ENCODE measurements at places on chromosomes 16 and 17.

DNA sequence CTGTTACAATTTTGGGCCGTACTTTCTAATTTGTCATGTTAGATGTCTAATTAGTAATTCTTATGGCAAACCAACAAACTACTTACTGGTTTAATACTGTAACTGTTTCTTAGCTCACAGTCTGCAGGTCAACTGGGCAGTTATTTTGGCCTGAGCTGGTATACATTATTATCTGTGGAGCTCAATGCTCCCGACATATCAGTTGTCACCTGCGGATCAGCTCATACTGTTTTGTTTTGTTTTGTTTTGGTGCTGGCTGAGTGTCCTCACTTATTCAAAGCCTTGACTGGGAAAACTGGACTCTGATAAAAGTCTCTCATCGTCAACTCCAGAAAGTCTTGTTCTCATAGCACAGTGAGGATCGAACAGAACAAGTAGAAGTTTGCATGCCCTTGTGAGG, 1060.6 kb upstream of the CDH8 start:
- no peak for DNase-seq

DNA sequence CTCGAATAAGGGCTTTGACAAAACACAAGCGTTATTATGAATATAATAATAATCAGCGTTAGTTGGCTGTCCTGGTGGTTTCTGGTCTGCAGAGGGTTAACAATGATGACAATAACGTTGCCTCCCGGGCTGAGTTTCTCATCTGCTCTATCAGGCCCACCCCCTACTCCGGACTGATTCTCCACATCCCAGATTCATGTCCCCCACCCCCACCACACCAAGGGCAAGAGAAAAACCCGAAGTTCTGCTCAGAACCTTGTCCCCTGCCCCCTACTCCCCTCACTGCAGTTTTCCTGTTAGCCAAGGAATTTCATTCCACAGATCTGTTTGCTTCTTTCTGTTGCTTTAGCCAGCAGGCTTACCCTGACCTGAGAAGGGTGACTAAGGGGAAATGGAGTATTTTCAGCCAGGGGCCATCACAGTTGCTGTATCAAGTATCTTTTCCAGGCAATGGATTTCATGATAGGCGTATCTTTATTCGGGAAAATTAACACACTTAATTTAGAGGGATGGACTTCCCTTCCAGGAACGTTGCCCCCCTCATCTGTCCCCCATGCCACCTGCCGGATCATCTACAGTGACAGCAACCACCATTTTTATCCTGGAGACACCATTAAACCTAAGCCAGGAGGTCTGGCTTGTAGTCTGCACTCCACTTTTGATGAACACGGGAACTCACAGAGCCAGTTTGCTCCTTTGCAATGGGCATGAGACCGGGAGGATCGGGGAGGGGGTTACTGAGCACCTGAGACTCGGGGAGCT, 23.7 kb downstream of the ALOX15 start:
- DNase-seq, result no peak

- no peak for DNase-seq
Observed at GRCh38 chr17:77694391-77695363, 263.8 kb upstream of the TNRC6C start.

DNA sequence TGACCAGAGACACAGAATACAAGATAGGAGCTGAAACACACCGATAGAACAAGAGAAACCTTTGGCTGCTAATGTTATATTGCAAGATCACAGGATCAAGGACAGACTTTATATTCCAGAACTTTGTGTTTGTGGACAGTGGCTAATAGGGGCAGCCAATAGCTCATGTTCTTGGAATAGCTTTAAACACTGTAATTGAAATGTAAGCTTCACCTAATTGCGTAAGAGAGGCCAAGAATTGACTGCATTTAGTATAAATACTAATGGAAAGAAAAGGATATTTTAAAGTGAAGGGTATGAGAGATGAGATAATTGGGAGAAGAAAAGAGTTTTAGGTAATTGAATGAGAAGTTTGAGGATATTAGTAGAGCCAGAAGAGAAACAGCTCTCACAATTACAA, 758.8 kb downstream of the CDH11 start:
- no peak for DNase-seq

GRCh38 chr17:50458270-50458669, 10.4 kb downstream of the CHAD start:
- no peak for DNase-seq

GRCh38 chr17:38702166-38702915, 2.7 kb upstream of the MLLT6 start:
- DNase-seq, result peak; percentile 75

DNA sequence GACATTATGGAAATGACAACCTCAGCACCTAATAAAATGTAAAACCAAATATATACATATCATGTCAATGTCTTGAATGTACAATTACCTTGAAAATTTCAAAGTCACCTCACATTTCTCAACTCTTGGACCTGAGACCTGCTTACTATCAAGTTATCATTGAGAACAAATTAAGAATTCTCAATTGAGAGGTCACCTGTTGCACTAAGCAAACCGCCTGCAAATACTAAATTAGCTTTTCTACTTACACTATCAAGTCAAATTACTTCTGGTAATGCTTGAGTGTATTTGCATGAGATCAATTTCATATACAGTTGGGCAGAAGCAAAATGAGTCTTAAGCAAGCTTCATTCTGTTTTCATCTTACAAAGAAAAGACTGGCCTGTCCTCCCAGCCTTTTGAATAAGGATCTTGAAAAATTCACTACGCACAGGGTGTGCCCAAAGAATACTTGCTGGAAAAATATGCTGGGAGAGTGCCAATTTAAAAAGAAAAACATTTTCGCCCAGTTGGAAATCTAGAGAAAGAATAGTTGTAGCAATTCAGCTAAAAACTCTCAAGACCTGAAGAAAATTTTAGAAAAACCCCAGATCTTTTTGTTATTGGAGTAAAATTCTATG, 35.7 kb downstream of the KANSL1 start:
- no peak for DNase-seq

DNA sequence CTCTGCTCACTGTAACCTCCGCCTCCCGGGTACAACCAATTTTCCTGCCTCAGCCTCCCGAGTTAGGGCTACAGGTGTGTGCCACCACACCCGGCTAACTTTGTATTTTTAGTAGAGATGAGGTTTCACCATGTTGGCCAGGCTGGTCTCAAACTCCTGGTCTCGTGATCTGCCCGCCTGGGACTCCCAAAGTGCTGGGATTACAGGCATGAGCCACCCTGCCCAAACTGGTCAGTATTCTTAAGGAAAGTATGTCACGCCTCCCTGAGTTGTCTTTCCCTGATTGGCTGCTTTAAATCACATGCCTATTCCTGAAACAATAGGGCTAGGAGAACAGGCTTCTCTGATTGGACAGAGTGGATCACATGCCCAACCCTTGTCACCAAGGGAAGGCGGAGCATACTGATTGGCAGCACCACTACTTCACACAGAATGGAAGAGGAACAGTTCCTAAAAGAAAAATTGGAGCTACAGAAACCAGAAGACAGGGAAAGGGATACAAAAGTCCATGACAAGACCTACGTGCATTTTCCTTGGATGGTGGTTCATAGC, 17.6 kb upstream of the CYB5B start:
- DNase-seq, result no peak

GRCh38 chr17:50687200-50688066, 20.3 kb downstream of the ANKRD40 start:
- no peak for DNase-seq

- peak; percentile 28 for DNase-seq
Observed at GRCh38 chr17:57899391-57899790, 49.5 kb upstream of the MRPS23 start.

DNA sequence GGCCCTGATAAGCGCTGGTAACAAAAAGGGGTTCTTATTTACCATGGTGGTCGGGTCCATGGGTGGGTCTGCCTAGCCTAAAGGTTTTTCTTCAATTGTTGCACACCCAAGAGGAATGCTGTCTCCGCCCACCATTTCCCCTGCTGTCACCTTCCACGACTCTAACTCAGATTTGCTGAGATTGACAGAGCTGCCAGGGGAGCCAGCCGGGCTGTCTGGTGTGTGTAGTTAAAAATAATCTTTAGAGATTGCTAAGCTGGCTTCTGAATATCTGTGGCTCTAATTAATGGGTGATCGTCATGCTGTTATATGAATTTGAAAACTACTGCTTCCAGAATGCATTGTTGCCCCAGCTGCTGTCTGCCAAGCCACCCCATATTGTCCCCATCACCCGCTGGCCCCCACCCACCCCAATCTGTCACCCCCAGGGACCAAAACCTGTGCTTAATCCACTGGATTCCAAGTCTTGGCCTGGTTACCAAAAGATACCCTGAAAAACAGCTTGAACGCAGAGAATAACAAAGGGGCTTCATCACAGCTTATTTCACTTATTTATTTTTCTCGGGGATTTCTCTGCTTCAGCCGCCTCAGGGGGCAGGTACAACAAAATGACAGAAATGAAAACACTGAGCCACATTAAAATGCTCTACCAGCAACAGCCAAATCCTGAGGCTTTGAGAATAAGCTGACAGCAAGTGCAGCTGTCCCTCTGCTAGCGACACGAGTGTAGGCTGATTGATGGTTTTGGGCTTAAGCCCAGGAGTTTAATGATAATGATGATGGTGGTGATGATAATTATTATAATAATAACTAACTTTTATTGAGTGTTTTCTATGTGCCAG, 46.1 kb upstream of the NLK start:
- DNase-seq, result peak; percentile 5

- DNase-seq, result peak; percentile 91
Observed at GRCh38 chr17:74454197-74455024, 12.0 kb upstream of the CD300A start.

DNA sequence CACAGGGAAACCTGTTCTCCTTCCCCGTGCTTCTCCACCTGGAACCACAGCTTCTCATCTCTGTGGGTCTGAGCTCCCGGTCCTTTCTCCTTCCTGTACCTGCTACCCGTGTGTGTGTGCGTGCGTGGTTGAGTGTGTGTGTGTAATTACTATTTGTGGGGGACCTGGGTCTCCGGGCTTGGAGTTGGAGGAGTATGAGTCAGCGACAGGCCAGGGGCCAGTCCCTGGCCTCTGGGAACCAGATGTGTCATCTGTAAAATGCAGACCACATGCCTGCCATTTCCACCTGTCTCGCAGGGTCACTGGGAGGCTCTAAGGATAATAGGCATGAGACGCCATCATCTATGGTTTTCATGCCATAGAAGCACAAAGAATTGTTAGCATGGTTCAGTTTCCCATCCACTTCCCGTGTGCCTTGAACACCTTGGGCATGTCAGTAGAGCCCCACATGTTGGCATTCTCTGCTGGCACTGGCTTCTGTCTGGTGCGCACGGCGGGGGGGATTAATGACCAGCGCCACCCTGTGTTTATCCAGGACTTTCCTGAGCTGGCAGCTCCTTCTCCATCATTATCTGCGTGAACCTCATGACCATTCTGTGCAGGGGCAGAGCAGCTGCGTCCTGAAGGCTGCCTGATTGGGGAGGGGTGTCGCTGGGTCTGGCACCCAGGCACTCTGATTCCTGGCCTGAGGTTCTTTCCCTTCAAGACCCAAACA, 1.5 kb downstream of the ZNF205 start:
- DNase-seq, result no peak

- DNase-seq, result no peak
Observed at GRCh38 chr17:67570797-67571196, 146.9 kb upstream of the NOL11 start.

DNA sequence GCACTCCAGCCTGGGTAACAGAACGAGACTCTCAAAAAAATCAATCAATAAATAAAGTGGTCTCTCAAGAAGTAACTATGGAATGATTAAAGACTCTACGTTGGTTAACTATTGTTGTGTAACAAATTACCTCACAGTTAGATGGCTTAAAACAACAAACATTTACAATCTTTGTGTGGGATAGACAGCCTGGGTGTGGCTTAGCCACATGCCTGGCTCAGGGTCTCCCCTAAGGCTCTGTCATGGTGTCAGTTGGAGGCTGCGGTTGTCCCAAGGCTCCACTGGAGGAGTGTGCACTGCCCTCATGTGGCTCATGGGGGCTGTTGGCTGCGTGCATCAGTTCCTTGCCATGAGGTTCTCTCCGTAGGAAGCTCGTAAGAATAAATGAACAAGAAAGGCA, 294.5 kb downstream of the SNX29 start:
- no peak for DNase-seq

DNA sequence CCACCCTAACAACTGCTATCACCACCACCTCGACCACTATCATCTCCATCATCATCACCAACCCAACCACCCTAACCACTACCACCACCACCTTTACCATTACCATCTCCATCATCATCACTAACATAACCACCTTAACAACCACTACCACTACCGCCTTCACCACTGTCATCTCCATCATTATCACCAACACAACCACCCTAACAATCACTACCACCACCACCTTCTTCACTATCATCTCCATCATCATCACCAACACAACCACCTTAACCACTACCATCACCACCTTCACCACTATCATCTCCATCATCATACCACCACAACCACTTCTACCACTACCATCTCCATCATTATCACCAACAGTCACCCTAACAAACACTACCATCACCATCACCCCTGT, 101.4 kb downstream of the BANP start:
- no peak for DNase-seq

GRCh38 chr16:21619765-21620425, 20.5 kb downstream of the METTL9 start:
- no peak for DNase-seq

GRCh38 chr16:937723-938122, 33.1 kb downstream of the LMF1 start:
- DNase-seq, result no peak

GRCh38 chr17:18039535-18040260, 490 bp downstream of the GID4 start:
- no peak for DNase-seq

DNA sequence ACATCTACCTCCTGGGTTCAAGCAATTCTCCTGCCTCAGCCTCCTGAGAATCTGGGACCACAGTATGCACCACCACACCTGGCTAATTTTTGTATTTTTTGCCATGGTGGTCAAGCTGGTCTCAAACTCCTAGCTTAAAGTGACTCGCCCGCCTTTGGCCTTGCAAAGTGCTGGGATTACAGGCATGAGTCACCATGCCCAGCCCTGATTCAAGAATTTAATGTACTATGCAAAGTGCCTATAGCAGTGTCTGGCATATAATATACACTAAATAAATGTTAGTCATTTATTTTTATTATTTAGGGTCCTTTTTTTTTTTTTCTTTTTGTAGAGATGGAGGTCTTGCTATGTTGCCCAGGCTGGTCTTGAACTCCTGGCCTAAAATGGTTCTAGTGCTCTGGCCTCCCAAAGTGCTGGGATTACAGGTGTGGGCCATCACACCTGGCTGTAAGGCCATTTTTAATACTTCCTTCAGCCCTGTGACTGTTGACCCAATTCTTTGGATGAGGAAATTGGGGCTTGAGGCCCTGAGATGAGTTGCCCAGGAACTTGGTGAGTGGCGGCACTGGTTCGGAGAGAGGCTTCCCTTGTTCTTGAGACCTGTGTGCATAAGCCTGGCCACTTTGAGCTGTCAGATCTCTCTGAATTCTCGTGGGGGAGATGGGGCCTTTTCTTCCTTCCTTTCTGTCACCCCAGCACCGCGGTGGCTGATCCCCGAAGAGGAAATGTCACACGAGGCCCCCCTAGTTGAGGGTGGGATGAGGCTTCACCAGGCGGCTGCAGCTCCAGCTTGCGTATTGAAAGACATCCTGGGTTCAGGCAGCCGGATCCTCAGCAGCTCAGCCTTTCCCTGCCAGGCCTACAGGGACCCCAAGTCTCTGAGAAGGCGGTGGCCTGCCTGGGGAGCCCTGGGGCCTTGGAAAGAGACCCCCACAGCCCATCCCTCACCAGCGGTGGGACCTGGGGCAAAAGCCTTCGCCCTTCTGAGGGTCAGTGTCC, 38.7 kb downstream of the LAT start:
- no peak for DNase-seq

- DNase-seq, result no peak
Observed at GRCh38 chr16:53563426-53563825, 60.4 kb upstream of the AKTIP start.

GRCh38 chr17:29757788-29758187, 135.1 kb upstream of the CORO6 start:
- DNase-seq, result no peak

GRCh38 chr17:6857904-6858303, 26.4 kb upstream of the TEKT1 start:
- no peak for DNase-seq

Data from caudate nucleus (tissue), 63 donors.